ENCODE measurements at places on chromosomes 4 and X.

GRCh38 chr4:157204634-157205244, 15.8 kb upstream of the GRIA2 start:
- no peak for DNase-seq

- no peak for DNase-seq
Measured at GRCh38 chr4:22483551-22483981, 32.3 kb downstream of the ADGRA3 start.

DNA sequence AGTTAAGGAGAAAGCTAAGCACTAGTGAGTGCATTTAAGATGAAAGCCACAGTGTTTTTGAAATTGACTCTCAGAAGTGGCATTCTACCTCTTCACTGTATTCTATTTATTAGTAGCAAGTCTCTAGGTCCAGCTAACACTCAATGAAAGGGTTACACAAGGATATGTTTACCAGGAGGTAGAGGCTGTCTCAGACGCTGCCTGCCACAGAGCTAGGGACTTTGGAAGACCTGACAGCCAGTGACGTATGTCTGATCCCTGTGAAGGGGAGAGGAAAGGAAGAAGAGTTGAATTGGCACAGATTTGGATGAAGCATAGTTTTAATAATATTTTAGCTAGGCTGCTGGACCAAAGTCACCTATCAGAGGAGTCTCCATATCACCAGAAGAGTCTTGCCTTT, 36.5 kb upstream of the KLHL2 start:
- no peak for DNase-seq

GRCh38 chr4:40292313-40292759, 42.8 kb upstream of the CHRNA9 start:
- no peak for DNase-seq

DNA sequence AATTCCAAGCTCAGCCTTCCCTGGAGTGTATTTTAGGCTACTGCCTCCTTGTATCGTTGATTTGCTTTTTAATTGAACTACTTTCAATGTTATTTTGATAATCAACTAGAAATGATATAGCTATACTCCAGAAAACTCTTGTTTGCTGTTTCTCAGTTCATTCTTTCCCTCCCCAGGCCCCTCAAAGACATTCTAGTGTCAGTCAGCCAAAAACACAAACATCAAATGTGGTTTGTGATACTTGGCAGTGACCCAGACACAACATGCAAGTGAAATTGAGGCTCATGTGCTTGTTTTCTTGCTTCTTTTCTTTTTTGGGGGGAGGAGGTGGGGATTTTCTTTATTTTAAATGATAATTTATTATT, 7.6 kb downstream of the FAT4 start:
- DNase-seq, result peak; percentile 36

DNA sequence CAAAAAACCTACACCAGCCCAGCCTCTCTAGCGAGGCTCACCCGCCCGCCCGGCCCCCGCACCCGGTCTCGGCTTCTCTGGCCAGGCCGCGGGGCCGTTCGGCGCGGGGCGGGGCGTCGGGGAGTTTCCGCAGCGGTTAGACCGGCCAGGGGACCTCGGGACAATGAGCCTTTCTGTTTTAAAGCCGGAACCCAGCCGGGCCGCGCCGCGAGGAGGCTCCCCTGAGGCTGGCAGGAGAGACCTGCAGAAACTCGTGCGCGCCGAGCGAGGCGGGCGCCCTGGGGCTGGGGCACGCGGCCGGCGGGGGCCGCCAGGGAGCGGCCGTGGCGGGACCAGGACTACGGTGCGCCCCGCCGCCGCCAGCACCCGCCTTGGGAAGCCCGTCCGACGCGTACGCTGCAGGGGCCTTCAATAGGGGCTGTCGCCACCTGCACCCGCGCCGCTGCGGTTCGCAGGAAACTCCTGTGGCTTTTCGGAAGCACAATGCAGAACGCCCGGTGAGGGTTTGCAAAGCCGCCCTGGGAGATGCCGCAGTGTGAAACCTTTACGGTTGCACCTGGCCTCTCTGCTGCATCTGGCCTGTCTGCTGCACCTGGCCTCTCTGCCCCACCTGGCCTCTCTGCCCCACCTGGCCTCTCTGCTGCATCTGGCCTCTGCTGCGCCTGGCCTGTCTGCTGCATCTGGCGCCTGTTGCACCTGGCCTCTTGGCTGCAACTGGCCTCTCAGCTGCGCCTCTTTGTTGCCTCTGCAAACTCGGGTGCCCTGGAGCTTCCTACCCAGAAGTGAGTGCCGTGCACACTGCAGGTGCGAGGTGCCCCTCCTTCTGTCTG, 63.9 kb downstream of the TRAPPC11 start:
- peak; percentile 64 for DNase-seq

GRCh38 chr4:124181039-124181438, 531.5 kb downstream of the ANKRD50 start:
- no peak for DNase-seq

- DNase-seq, result no peak
Measured at GRCh38 chrX:46627711-46628419, 54.3 kb downstream of the CHST7 start.

GRCh38 chrX:113289503-113289902, 448.9 kb upstream of the AMOT start:
- no peak for DNase-seq

DNA sequence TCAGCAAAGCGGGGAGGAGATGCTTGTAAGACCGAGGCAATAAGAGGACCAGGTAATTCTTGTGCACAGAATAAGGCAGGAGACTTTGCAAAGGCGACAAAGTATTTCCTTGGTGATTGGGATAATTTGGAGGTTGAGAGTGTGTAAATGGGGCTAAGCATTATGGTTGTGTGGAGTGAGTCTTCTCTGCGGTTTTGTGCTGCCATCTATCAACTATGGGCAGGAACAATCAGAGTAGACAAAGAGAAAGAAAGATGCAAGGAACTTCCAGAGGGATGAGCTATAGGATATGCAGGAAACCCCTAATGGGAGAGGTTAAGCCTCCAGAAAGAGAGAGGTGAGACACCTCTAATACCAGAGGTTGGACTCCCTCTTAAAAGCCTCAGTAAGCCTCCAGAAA, 339.8 kb downstream of the PAPSS1 start:
- no peak for DNase-seq

DNA sequence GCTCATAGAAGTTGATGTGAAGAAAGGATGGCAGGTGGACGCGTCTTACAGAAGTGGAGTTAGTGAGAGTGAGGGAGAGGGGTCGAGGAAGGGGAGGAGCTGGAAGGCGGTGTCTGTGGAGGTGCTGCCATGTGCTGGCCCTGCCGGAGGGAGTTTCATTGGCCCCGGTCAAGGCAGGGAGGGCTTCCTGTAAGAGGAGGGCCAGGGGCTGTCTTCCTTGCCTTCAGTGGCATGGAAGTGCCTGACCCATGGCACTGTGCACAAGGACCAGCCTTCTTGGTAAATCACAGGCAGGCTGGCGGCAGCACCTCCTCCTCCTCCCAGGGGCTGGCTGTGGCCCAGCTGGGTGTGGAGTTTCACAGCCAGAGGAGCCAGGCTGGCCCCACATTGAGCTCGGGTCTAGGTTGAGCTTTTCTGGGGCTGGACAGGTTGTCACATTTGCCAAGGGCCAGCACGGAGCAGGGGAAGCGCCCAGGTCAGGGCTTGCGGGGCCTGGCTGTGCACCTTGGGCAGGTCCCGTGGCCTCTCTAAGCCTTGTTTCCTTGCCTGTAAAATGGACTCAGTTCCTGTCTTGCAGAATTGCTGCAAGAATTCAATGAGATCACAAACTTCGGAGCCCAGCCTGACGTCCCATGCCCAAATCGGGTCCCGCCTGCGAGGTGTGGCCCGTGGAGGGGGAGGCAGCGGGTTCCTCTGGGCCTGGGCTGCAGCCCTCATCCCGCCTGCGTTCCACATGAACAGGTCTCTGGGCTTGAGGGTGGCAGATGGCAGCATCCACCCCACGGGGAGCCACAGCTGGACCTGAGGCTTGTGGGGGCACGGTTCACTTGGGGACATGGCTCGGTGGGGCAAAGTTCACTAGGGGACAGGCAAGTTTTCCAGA, 7.0 kb downstream of the HTRA3 start:
- DNase-seq, result no peak

- no peak for DNase-seq
Measured at GRCh38 chrX:20140420-20140819, 1.2 kb downstream of the EIF1AX start.

GRCh38 chr4:52869196-52869595, 7.1 kb downstream of the RASL11B start:
- DNase-seq, result no peak

- peak; percentile 90 for DNase-seq
Measured at GRCh38 chr4:140286456-140286855, 87.0 kb upstream of the SCOC start.

DNA sequence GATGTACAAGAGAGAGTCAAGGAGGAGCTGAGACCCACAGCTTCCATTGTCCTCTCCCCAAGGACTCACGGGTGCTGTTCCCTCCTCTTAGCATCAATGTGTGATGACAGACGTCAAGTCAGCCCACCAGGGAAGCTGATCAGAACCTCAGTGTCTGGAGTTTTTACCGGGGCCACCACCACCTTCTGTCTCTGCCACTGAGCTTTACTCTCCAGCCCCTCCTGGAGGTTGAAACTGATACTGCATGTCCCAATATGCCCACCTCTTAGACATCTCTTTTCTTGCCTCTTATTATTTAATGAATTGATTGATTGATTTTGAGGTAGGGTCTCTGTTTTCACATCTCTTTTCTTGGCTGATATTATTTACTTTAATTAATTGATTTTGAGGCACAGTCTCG, 10.3 kb upstream of the AKAP17A start:
- no peak for DNase-seq

DNA sequence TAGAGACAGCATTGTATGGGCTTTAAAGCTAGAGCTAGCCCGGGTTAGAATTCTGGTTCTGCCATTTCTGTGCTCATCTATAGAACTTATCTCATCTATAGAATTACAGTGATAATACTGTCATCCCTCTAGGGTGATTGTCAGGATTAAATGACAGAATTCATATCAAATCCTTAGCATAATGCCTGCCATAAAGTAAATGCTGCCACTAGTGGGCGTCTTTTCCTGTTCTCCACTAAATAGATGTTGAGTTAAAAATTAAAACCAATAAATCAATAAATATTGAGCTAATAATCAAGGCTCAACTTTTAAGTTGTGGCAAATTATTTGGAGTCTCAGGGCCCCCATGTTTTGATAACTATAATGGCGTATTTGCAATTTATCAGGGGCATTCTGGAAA, 19.7 kb downstream of the GRIA3 start:
- no peak for DNase-seq

GRCh38 chr4:172601195-172601594, 567.4 kb upstream of the GALNT7 start:
- no peak for DNase-seq

- DNase-seq, result peak; percentile 13
Measured at GRCh38 chr4:73451404-73451803, 15.4 kb downstream of the AFP start.

- DNase-seq, result no peak
Measured at GRCh38 chr4:105179539-105180401, 33.1 kb downstream of the TET2 start.

GRCh38 chrX:16207634-16208033, 40.4 kb downstream of the MAGEB17 start:
- no peak for DNase-seq

DNA sequence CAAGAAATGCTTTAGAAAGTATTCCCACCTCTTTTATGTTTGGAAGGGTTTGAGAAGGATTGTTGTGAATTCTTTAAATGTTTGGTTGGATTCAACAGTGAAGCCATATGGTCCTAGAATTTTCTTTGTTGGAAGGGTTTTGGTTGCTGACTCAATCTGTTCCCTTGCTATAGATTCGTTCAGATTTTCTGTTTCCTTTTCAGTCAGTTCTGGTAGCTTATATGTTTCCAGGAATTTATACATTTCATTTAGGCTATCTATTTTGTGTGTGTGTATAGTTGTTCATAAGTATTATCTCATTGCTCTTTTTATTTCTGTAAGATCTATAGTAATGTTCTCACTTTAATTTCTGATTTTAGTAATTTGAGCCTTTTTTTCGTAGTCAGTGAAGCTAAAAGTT, 114.4 kb downstream of the MSN start:
- no peak for DNase-seq

DNA sequence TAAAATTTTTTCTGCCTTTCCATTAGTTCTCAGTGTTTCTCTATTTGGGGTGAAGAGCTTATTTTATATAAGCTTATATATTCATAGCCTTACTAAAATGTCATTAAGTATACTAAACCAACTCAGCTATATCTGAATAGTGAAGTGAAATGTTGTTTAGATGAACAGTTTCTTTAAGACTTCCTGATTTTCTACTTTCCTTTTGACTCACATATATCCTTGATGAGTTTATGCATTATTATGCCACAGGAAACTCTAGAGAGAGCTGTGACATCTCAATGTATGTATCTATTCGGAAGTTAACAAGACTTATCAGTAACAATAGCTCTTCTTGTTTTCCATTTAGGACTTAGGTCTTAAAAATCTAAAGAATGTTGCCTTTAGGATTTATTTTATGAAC, 1491.8 kb upstream of the IGFBP7 start:
- no peak for DNase-seq

DNA sequence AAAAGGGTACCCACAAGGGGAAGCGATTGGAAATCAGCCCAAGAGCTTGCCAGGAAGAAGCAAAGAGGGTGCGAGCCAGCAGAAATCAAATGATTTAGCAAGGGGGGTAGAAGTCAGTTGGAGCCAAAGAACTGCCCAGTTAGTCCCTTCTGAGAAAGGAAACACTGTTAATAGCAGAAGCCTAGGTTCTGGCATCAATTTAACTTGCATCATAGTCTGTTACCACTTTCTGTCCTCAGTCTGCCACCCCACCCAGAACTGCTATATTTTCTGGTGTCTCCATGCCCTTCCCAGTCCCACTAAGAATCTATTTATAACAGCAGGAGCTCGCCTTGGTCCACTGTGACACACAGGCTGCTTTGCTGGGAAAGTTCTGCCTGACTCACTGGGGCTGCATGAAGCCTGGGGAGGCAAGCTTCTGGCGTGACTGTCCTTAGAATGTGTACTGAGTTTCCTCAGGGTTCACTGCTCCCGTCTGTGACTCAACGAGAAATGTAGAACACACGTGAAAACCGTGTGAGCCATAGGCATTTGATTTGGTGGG, 157.8 kb upstream of the TTC29 start:
- peak; percentile 83 for DNase-seq

- DNase-seq, result no peak
Measured at GRCh38 chr4:153008578-153009199, 72.6 kb downstream of the FHDC1 start.

DNA sequence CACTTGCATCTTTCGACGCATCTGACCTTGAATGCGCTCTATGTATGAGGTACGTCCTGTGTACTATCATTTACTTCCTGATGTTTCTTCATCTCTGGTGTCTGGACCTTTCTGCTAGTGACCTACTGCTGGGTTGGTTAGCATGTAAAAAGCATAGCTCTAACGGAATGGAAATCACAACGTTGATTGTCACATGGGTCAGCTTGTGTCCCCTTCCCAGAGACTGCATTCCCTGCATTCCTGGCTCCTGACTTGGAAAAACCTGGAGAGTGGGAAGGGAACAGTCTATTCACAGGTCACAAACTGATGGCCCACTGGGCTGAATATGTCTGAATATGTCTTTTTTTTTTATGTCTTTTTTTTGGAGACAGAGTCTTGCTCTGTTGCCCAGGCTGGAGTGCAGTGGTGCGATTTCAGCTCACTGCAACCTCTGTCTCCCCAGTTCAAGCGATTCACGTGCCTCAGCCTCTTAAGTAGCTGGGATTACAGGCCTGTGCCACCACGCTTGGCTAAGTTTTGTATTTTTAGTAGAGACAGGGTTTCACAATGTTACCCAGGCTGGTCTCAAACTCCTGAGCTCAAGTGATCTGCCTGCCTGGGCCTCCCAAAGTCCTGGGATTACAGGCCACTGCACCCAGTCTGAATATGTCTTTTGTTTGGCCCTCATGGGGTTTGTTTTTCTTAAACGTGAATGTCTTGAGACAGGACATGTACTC, 16.3 kb downstream of the LONRF3 start:
- DNase-seq, result no peak

Data from spinal cord (tissue), 10 donors.